ENCODE measurements at places on chromosomes 5 and 9.

DNA sequence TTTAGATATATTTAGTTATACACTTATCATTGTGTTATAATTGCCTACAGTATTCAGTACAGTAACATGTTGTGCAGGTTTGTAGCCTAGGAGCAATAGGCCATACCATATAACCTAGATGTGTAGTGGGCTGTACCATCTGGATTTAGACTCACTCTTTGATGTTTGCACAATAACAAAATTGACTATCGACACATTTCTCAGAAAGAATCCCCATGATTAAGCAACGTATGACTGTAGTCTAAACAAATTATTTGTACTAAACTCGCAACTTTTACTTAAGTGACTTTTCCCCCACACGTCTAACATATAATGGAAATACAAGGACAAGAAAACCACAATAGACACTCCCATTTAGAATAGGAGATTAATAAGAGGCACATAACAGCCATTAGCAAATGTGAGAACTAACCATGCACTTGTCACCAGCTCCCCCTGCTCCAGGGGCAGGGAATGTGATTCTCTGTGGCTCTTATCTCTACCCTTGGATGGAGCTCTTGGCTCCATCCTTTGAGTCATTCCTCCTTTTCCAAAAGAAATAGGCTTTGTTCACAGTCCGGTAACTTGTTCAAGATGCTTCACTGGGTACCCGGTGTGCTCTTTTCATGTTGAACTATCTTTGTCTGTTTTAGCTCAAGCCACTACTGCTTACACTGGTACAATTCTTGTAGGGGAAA lies 8.7 kb upstream of the B4GALT1 start:
- DNase-seq, result no peak

GRCh38 chr5:35313291-35313690 lies 83.0 kb upstream of the PRLR start:
- no peak for DNase-seq

- no peak for DNase-seq
These were observed 524.4 kb downstream of the CAAP1 start for GRCh38 chr9:26368241-26368640.

GRCh38 chr5:93894601-93895354 lies 153.4 kb upstream of the POU5F2 start:
- DNase-seq, result no peak

- DNase-seq, result no peak
These were observed 225.0 kb downstream of the FANCC start for GRCh38 chr9:95092262-95093072.

GRCh38 chr9:129891569-129891968 lies 56.3 kb downstream of the USP20 start:
- no peak for DNase-seq

DNA sequence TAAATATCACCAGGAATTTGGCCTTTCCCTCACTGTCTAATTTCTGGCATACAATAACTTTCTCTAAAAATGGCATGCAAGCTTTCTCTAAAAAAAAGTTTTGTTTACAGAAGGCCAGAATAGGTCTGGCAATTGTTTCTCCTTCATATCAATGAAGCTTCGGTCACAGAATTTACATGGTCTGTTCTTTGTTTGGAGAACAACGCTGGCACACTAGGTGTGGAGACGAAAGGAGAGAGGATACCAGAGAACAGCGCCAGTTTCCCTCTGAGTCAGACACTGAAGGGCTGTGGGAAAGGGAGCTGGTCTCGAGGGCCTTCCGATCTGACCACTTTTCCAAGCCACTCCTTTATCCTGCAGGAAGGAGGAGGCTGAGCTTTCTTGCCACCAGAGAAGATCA lies 60.1 kb upstream of the ITGA1 start:
- no peak for DNase-seq

DNA sequence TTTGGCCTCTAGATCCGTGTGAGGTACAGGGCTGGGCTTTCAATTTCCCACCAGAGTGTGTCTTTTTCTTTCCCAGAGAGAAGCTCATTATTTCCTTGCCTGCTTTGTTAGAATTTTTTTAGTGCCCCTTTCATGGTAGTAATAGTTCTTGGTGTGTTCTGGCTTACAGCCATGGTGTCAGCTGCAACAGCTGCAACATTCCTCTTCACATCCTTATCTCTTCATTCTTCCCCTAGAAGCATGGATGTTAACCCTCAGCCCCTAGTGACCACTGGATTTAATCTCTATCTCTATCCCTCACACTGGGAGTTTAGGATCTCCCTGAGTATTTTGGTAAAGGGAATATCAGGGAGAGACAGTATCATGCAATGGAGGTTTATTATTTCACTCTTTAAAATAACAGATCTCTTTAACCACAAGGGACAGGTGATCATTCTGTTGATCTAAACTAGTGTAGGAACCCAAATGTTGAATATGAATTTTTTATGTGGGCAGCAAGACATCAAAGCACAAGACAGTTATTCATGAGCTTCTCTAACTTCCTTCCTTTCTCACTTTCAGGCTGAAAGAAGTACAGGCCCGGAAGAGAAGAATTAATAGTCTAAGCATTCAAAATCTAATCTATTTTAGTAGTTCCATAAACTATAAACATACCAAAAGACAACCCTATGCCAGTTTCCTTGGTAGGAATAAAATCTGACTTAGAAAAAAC lies 160.2 kb downstream of the FAM170A start:
- DNase-seq, result no peak

GRCh38 chr9:92669890-92670708 lies at the start of gene IPPK:
IPPK (minus strand) TSS chr9:92670131; CDS start chr9:92669988, 143 bp downstream.
- peak; percentile 97 for DNase-seq

GRCh38 chr9:86854898-86855523 lies 92.3 kb downstream of the GAS1 start:
- no peak for DNase-seq

GRCh38 chr5:14190194-14191164 lies 47.3 kb downstream of the TRIO start:
- DNase-seq, result no peak

- DNase-seq, result no peak
These were observed 187.1 kb downstream of the ARHGEF28 start for GRCh38 chr5:73812962-73813588.

DNA sequence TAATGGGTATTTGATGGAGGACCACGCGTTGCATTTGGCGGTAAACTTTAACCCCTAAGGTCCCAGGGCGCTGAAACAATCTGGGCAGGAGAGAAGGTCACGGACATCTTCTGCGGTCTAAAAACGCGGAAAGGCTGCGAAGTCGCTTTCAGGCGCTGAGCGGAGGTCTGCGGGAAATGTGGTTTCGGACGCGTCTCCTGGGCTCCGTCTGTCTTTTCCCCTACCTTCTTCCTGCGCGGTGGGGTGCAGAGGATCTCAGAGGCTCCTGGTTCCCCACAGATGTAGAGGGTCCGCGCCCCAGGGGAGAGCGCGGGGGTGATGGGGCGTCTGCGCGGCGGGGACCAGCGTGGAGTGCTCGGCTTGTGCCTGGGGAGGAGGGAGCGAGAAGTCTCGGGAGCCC lies 58.4 kb downstream of the ZNF510 start:
- DNase-seq, result no peak

GRCh38 chr9:131279196-131279862 lies 3.0 kb upstream of the FAM78A start:
- DNase-seq, result no peak

- no peak for DNase-seq
These were observed 20.4 kb downstream of the ZBTB5 start for GRCh38 chr9:37444890-37445289.

GRCh38 chr5:172859966-172860365 lies 25.9 kb downstream of the ERGIC1 start:
- DNase-seq, result no peak

DNA sequence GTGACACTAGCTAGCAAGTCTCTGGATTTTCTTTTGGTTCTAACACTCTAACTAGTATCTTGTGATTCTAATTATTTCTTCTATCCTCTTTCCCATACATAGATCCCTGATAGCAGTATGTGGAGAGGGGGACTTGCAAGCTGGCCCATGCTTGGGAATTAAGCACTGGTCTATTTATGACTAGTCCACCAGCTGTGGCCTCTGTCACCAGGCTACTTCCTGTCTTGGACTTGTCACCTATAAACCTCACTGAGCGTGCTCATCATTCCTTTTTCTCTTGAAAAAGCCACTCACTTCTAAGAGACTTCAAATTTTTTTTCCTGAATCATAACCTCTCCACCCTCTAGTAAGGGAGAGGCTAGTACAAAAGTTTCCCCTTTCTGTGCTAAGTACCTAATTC lies 32.3 kb upstream of the MAMDC2 start:
- no peak for DNase-seq

DNA sequence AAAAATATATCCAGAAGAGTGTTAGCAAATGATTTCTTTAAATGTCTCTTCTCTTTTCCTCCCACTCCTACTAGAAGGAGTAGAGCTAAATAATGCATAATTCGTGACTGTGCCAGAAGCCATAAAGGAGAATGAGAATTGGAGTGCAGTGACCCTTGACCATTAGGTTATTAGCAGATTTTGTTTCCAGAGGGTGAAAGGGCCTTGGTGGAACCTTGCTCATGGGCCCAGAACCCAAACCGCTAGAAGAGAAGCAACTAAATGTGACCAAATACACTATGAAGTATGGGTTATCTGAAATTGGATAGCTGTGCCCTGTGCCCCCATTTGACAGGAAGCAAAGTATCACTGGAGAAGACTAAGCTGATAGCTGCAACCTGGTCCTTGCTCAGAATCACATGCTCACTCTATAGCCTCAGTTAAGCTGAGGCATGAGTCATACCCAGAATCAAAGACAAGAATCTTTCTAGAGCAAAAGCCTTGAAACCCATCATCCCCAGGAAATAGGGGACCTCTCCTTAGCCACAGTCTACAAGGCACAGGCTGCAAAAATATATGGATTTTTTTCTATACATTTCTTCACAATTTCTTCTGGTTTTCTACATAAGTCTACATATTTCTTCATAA lies 36.3 kb downstream of the CAPSL start:
- no peak for DNase-seq

DNA sequence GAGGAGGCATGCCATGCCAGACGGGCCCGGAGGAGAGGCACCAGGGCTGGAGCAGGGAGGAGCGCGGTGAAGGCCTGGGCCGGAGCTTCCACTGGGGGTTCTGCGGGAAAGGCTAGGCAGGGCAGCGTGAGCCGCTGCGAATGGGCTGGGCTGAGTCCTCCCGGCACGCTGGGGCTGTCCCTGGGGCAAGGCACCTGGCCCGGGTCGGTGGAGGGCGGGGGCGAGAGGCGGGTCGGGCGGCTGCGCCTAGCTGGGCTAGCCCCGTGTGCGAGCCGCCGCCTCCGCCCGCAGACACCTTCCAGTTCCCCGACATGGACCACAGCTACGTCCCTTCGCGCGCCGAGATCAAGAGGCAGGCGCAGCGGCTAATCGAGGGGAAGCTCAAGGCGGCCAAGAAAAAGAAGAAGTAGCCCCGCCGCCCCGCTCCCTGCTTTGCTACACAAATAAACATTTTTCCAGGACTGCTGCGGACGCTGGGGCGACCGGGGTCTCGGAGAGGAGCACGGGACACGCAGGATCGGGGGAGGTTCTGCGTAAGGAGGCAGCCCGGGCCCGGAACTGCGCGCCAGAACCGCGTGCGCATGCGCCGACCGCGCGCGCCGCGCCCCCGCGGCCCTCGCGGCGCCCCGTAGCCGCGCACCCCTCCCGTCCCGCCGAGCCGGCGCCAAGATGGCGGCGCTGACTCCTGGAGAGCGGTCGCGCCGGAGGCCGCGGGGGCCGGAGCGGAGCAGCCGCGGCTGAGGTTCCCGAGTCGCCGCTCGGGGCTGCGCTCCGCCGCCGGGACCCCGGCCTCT lies at the start of gene RABL6:
RABL6 (plus strand) TSS at position 668 of the 794 bp plus-strand sequence. CDS start 249 bp downstream, outside the sequence.
- DNase-seq, result peak; percentile 68

GRCh38 chr5:37494756-37495155 lies 115.6 kb downstream of the WDR70 start:
- DNase-seq, result no peak

DNA sequence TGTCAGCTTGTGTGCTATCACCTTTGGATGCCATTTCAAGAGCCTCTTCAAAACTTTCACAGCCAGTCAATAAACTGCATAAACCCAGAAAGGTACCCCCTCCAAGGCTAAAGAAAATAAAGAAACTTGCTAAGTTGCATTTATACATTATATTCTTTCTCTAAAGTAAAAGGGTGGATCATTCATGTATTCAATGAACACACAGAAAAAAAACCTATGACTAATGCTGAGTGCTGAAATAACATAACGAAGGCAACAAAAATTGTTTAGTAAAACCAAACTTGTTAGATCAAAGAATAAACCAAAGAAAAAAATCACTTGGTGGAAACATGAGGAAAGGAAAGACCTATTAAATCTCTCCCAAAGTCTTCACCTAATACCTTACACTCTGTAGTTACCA lies 15.2 kb downstream of the PANK3 start:
- DNase-seq, result no peak

DNA sequence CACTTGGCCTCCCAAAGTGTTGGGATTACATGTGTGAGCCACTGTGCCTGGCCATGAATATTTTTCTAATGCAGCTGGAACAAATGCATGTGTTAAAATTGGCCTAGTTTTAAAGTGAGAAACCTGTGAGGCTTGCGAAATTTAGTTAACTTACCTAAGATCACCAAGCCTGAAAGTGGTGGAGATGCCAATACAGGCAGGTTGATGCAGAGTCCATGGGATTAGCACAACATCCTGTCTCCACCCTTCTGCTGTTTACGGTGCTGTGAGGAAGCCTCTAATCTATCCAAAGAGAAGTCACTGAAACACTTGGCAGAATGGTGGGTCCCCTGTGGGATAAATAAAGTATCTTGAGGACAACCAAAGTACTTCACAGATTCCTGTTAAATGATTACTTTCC lies 98.2 kb downstream of the PCSK5 start:
- DNase-seq, result no peak

DNA sequence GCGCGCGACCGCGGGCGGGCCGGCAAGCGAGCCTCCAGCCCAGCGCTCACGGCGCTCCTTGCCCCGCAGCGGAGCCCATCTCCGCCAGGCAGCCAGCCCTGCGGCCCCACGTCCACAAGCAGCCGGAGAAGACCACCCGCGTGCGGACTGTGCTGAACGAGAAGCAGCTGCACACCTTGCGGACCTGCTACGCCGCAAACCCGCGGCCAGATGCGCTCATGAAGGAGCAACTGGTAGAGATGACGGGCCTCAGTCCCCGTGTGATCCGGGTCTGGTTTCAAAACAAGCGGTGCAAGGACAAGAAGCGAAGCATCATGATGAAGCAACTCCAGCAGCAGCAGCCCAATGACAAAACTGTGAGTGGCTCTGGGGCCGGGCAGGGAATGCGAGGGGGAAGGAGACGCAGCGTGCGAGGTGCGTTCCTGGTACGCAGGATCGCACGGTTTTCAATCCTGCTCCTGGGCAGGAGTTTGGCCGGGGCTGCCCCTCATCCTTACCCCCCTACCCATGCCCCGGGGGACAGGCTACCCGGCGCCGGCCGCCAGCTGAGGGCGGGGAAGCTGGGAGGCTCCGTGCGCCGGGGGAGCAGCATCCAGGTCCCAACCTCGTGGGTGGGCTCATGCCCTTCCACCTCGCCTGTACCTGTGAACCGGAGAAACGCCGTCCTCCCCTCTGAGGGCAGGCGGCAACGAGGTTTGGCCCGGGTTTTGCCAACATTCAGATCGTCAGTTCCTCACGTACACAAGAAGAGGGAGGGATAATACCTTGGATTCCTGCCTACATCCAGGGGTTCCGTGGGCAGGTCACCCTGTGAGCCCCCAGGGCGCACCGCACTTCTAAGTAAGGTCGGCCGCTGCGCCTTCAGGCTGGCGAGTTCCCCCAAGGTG lies 6.6 kb downstream of the ISL1 start:
- no peak for DNase-seq

GRCh38 chr5:5306696-5307095 lies 115.8 kb upstream of the ICE1 start:
- no peak for DNase-seq

- no peak for DNase-seq
These were observed 17.0 kb downstream of the BTF3 start for GRCh38 chr5:73515232-73515631.

- no peak for DNase-seq
These were observed 90.0 kb upstream of the CTSV start for GRCh38 chr9:97128919-97129318.

All from activated CD4-positive, alpha-beta T cell treated with anti-CD3 and anti-CD28 coated beads, Interleukin-2, amount 50 U/mL, for 4 hours (primary cell).